ENCODE measurements at places on chromosomes 4 and X. TPM values are rescaled to one million over a fixed set of nuclear protein-coding genes. Genes with fewer than 3 reads are reported as not detected.

Gene ANOS1
- 57.3 TPM for total RNA-seq

Gene SPANXA2
- not detected for total RNA-seq

Gene HTRA3
- 17.2 TPM for total RNA-seq

Gene ARHGAP6
- total RNA-seq = 51.9 TPM

Gene ASIC5
- total RNA-seq = not detected

Gene FAT1
- 78.2 TPM for total RNA-seq

Gene PROM1
- 2.6 TPM for total RNA-seq

- H3K27me3 ChIP-seq = no peaks in the 10 kb centered on the region
- H3K36me3 ChIP-seq = no peaks in the 10 kb centered on the region
- H3K27ac ChIP-seq = no peak overlapping the region
- no peak for DNase-seq
- no peaks in the 10 kb centered on the region for H3K4me1 ChIP-seq
Measured at GRCh38 chr4:36786519-36786918, 458.0 kb upstream of the NWD2 start.

- H3K27me3 ChIP-seq = no peaks in the 10 kb centered on the region
- H3K36me3 ChIP-seq = no peaks in the 10 kb centered on the region
- H3K4me1 ChIP-seq = no peaks in the 10 kb centered on the region
- no peak overlapping the region for H3K27ac ChIP-seq
- DNase-seq = no peak
Measured at GRCh38 chr4:66357316-66357715, 687.0 kb upstream of the EPHA5 start.

DNA sequence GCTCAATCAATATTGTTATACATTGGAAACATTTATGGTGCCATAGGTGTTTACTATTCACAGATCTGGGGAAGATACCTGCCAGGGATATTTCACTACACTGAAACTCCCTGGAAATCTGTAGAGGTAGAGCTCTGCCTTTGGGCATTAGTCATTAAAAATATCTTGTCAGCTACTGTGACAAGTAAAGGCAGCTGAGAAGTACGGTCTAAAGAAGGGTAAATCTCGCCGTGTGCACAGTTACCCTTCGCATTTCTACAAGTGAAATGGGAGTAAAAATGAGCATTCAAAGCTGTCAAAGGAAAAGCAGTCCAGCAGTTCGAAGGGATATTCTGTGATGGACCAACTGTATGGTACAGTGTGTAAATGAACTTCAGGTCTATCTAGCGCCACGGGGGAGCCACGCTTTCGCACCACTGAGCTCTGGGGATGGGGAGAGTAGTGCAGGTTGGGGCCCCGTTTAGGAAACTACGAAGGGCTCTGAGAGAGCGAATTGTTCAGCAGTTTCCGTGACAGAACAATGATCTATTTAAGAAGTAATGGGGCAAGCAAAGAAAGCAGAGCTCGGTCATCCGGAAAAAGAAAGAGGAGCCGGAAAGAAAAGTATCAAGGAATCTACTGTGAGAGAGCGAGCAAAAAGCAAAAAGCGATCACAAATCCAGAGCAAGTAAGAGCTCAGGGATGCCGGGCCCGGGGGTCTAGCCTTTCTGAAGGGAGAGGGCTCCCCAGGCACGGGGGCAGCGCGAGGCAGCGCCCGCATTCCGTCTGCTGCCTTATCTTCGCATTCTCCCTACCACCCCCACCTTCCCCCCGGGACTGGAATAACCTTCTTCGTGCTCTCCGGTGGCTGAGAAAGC lies 646 bp downstream of the TIGD4 start:
- H3K36me3 ChIP-seq = no peaks in the 10 kb centered on the region
- peak; percentile 5 for DNase-seq
- no peaks in the 10 kb centered on the region for H3K27me3 ChIP-seq
- H3K27ac ChIP-seq = peak overlapping the region; percentile 86
- peak overlapping the region; percentile 54 for H3K4me3 ChIP-seq

DNA sequence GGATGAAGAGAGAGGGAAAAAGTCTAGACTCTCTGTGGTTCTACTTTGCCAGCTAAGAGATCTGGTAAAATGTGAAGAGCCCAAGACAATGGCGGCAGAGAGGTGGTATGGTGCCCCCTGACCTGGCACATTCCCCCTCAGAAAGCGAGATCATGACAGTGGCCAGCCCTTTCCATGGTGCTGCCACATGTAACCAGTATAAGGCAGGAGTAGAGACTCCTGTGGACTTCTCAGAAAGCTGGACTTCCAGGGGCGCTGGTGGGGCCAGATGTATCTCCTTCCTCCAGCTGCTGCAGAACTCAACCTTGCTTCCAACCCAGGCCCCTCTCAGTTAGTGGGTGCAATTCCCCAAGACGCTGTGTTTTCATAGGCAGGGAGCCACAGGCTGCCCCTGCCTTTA lies 9.6 kb downstream of the CTAG1A start:
- DNase-seq = no peak
- H3K4me1 ChIP-seq = no peaks in the 10 kb centered on the region
- no peak overlapping the region for H3K27ac ChIP-seq
- no peak overlapping the region for H3K4me3 ChIP-seq
- no peaks in the 10 kb centered on the region for H3K27me3 ChIP-seq

DNA sequence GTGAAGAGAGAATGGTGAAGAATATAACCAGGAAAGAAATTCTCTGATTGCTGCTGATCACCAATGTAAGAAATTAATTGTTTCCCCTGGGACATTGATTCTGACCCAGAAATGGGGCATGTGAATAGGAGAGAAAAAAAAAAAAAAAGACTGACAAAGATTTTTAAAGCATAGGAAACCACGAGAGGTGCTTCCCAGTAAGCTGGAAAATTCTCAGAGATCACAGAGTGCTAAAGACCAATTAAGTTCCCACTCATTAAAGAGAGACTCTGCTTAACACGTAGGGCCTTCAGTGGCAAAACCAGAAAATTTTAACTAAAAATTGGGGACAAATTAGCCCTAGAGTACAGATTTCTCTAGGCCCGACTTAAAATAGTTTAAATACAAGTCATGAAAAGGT lies 604.4 kb downstream of the ARAP2 start:
- no peak overlapping the region for H3K27ac ChIP-seq
- H3K4me3 ChIP-seq = no peak overlapping the region
- no peaks in the 10 kb centered on the region for H3K36me3 ChIP-seq

DNA sequence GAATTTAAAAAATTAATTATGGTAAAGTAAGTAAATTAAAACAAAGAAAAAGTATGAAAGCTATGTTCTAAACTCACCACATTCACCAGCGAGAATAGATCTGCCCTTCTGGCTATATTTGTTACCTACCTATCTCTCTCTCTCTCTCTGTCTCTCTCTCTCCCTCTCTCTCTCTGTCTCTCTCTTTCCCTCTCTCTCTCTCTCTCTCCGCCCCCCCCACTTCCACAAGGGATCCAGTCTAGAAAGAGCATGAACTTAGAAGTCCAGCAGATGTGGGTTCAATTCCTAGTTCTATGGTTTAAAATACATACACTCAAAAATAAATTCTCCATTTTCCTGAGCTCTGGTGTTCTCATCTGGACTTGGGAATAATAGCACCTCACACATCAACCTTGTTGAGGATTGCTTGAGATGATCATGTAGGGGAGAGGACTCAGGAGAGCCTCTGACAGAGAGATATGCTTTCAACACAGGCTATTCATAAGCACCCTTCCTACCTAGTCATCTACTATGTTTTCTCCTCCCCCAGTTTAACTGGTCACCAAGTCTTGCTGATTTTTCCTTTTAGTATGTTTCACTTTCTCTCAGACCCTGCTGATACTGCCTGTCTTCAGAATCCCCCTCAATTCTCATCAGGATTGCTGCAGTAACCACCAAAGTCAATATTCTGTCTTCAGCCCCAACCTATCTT lies 64.7 kb downstream of the SLC7A11 start:
- no peak overlapping the region for H3K27ac ChIP-seq
- H3K27me3 ChIP-seq = no peaks in the 10 kb centered on the region
- no peaks in the 10 kb centered on the region for H3K36me3 ChIP-seq
- H3K4me3 ChIP-seq = no peak overlapping the region
- DNase-seq = no peak

DNA sequence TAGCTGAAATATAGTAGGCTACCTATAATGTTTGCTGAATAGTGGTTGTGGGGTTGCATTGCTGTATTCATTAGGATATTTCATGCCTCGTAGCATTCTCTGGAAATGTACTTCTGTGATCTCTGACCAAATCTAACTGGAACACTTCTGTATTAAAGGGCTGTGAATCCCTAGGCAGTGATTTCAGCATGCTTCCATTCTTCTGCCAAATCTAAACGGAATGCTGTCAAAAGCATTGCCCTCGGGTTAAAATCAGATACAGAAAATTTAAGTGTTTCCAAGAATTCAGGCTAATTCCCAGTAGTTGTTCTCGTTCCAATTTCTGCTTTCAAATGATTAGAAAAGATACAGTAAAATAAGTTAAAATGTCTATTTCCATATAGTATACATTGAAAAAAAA lies 1847.5 kb upstream of the IGFBP7 start:
- no peaks in the 10 kb centered on the region for H3K36me3 ChIP-seq
- H3K27me3 ChIP-seq = no peaks in the 10 kb centered on the region
- no peaks in the 10 kb centered on the region for H3K4me1 ChIP-seq
- H3K27ac ChIP-seq = no peak overlapping the region
- no peak overlapping the region for H3K4me3 ChIP-seq

DNA sequence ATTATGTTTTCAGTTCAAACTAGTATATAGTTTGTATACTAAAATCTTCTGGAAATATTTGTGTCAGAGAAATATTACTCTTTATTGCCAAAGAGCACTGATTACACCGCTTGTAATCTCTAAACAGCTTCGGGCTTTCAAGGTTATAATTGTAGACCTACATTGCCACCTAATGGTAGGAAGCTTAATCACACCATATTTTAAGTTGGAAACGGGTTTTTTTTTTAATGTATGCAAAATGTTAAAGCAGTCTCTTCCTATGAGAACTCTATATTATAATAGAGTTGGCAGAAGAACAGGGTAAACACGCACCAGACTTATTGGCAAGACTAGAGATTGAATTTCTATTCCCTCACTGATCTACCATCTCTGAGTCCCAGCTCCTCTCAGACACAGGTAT lies 19.5 kb upstream of the NFXL1 start:
- H3K4me1 ChIP-seq = no peaks in the 10 kb centered on the region
- no peak for DNase-seq
- no peak overlapping the region for H3K4me3 ChIP-seq
- no peaks in the 10 kb centered on the region for H3K36me3 ChIP-seq
- H3K27me3 ChIP-seq = no peaks in the 10 kb centered on the region
- H3K27ac ChIP-seq = no peak overlapping the region
